ENCODE measurements at places on chromosomes 16 and 17.

DNA sequence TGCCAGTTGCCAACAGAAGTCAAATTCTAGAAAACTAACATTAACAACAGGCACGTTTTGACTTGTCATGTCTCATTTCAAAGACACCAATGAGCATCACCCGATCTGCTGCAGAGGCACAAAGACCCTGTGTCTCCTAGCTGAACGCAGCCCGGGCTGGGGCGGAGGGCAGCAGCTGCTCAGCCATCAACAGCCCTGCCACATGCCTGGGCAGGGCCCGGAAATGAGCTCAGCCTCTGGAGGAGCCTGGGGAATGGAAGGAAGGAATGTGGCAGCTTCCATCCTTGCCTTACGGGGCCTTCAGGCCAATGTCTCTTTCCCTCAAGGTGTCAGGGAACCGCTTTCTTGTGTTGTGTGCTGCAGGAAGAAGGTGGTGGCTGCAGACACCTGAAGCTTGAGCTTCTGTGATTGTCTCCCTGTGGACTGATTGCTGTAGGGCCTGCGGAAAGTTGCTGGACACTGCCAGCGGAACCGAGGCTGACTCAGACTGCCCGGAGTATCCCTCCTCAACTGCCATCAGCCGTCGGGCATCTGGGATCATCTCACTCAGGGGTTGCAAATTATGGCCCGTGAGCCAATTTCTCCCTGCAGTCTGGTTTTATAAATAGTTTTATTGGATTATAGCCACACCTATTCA is 7.3 kb downstream of the CDH13 start:
- DNase-seq: peak; percentile 79

DNA sequence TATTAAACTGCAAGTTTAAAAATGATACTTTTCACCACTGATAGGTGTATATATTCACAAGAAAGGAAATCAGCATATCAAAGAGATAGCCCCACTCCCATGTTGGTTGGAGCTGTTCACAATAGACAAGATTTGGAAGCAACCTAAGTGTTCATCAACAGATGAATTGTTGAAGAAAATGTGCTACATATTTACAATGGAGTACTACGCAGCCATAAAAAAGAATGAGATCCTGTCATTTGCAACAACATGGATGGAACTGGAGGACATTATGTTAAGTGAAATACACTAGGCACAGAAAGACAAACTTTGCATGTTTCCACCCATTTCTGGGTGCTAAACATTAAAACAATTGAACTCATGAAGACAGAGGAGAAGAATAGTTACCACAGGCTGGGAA is 278.9 kb upstream of the XYLT1 start:
- no peak for DNase-seq

GRCh38 chr16:90037276-90037675 is 18.0 kb upstream of the DBNDD1 start:
- DNase-seq: no peak

GRCh38 chr17:76519048-76519966 is 18.1 kb upstream of the RHBDF2 start:
- peak; percentile 50 for DNase-seq

- no peak for DNase-seq
Measured at GRCh38 chr16:67084345-67085028, 25.3 kb upstream of the PHAF1 start.

DNA sequence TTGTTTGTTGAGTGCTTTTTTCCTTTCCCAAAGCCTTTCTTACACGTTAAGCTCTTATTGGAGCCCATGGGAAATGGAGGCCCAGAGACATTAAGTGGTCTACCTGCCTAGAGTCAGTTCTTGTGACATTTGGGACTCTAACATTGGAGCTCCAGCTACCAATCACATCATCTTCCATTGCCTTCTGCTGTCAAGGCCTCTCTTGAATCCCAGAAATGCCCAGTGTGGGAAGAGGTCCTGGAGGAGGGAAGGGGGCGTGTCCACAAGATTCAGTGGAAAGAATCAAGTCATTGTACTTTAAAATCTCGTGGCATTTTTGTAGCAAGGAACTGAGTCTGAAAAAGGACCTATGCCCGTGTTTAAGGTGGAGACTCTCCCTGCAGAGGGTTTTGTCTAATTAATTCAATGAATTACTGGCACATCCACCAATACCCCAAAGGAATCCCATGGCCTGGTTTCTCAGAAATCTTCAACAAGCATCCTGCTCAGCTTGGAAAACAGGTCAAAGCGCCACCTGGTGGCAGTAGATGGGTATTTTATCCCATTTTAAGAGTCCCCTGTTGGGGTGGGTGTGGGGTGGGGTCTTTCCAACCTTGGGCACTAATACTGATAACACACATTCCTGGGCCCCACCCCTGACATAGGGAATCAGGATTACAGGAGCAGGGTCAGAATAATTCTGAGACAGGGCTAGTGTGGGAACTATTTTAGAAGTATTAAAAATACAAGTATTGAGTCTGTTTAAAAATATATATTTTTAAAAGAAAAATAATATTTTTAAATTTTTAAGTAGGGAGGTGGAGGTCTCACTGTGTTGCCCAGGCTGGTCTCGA is 24.6 kb downstream of the GPT2 start:
- DNase-seq: peak; percentile 91

- DNase-seq: no peak
Measured at GRCh38 chr17:5672815-5673430, 88.6 kb upstream of the NLRP1 start.

GRCh38 chr17:69858460-69858859 is 216.6 kb upstream of the KCNJ16 start:
- no peak for DNase-seq

- no peak for DNase-seq
Measured at GRCh38 chr17:63436523-63437110, 9.5 kb downstream of the CYB561 start.

DNA sequence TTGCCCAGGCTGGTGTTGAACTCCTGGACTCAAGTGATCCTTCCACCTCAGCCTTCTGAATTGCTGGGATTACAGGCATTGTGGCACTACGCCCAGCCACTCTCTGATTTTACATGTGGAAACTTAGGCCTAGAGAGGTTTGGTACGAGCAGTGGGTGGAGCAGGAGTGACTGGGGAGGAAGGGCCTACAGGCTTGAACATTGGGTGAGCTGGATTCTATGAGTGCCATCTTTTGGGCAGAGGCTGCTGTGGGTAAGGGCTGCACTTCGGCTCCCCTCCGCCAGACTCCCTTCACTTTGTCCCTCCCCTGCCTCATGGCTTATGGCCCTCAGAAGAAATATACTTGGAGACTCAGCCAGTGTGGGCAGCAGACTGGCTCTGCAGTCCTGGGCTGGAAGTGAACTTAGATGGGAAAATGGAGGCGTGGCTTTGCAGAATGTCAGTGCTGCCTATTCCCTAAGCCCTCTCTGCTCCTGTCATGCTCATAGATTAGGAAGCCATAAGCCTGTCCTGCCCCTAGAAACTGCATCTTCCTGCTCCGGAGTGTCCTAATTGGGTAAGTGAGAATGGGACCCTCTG is 9.5 kb upstream of the MRC2 start:
- DNase-seq: no peak

DNA sequence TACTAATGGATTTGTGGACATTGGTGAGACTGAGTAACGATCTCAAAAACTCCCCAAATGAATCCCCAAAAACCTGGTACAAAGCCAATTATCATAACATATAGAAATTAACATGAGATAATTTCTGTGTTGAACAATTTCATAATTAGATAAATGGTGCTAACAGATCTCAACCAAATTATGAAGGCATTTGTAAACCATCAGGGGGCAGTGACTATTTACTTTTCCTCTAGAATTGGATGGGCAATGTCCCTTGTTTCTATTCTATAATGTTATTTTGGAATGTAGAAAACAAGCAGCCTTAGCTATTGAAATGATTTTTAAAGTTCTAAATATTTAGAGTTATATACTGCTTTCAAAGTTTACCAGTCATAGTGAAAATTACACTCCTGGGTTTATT is 57.8 kb downstream of the MYH10 start:
- DNase-seq: no peak

GRCh38 chr17:50634224-50634914 is at the start of gene ABCC3:
Gene ABCC3 (plus strand): TSS chr17:50634881. CDS start chr17:50634937, 56 bp downstream.
- DNase-seq: no peak

GRCh38 chr17:35566968-35567367 is 6.3 kb upstream of the SLFN14 start:
- no peak for DNase-seq

DNA sequence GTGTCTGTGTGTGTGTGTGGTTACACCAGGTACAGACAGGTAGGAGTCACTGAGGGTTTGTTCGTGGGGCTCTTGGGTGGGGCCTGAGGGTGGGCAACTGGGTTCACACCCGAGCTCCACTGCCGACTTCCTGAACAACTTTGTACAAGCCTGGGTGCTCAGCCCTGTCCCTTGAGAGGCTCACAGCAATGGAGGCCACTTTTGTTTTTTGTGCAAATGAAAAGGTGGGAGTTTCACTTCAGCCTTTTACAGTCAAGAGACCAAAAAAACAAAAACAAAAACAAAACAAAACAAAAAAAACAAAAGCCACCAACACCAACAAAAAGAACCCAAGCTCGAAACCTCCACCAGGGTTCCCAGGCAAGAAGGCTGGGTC is 2.4 kb downstream of the RHBDF2 start:
- no peak for DNase-seq

DNA sequence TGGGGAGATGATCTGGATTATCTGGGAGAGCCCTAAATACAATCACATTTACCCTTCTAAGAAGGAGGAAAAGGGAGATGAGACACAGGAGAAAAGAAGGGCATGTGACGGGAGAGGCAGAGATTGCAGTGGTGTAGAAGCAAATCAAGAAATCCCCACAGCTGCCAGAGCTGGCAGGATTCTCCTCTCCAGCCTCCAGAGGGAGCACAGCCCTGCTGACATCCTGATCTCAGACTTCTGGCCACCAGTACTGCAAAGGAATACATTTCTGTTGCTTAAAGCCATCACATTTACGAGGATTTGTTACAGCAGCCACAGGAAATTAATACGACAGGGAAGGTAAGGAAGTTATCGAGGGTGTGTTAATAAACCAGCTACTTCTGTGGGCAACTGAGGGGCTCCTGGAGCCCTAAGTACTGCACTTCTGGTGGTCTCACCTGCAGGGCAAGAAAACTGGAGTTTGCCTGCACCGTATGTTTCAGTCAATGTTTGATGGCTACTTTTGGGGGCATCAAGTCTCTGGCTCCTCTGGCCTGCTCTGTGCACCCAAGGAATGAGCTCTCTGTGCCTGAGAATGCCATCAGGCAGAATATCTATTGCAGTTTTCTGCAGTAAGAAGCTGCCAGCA is 22.9 kb upstream of the CDH13 start:
- DNase-seq: peak; percentile 76

DNA sequence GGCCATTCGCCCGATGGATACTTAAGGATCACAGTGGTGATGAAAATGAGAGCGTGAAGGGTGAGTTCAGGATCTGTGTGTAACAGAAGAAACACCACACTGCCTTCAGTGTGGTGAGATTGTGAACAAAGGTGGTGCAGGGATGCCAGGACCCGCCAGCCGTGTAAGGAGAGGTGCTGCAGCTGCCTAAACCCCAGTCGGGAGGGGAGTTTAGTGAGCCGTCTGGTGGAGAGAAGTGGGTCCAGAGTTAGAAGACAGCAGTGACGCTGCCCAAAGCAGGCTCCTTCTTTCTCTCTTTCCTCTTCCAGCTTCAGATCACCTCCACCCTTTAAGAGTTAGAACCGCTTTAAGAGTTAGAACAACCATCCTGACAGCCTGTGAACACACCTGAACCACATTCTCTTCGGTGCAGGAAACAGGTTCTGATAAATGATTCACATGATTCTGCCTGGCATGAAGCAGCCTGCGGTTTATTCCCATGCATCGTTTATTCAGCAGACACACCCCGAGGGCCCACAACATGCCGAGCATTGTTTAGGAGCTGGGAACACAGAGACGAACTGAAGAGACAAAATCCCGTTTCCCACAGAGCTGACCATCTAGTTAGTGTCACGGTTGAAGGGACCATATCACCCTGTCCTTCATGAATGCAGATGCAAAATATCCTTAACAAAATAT is 84.0 kb upstream of the DNAH17 start:
- DNase-seq: peak; percentile 33

GRCh38 chr16:24991349-24991748 is 23.8 kb downstream of the ARHGAP17 start:
- DNase-seq: no peak

- no peak for DNase-seq
Measured at GRCh38 chr16:67543036-67543435, 14.4 kb downstream of the RIPOR1 start.

- no peak for DNase-seq
Measured at GRCh38 chr17:68207651-68208253, 40.1 kb upstream of the AMZ2 start.

GRCh38 chr16:89455178-89455577 is 35.2 kb downstream of the ANKRD11 start:
- no peak for DNase-seq

GRCh38 chr17:81885869-81886548 is 5.4 kb downstream of the ALYREF start:
- DNase-seq: no peak

DNA sequence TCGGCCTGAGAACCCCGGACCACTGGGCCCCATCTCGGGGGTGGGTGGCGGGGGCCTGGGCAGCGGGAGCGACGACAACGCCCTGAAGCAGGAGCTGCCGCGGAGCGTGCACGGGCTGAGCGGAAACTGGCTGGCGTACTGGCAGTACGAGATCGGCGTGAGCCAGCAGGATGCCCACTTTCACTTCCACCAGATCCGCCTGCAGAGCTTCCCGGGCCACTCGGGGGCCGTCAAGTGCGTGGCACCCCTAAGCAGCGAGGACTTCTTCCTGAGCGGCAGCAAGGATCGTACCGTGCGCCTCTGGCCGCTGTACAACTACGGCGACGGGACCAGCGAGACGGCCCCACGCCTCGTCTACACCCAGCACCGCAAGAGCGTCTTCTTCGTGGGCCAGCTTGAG is 8.9 kb upstream of the SERPINF2 start:
- no peak for DNase-seq

GRCh38 chr17:70644096-70644495 is 474.8 kb downstream of the KCNJ2 start:
- no peak for DNase-seq

GRCh38 chr16:25690552-25691143 is 1.1 kb upstream of the HS3ST4 start:
- peak; percentile 5 for DNase-seq

DNA sequence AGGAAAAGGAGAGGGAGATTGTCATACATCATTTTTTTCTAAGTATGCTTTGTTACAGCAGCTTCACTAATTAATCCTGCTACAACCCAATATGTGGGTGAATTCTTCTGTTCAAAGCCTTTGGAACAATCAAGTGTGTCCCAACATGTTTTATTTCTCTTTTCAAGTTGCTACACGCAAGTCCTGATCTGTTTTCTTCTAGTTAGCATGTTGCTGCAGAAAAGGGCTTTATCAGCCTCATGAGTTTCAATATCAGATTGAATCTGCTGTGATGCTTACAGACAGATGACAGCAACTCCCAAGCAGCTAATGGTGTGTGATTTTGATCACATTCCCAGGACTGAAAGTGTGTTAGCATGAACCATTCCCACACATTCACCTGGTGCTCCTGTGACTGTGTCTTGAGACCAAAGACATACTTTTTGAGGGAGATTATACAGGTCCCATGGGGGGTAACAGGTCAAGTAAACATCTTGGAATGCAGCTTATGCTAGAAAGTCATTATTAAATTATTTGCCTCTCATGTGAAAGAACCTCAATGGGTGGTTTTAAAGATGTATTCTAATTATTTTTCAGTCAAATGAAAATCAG is 96.9 kb upstream of the KCNJ16 start:
- DNase-seq: peak; percentile 20

Measured in eye (tissue), 1 donor.